ENCODE measurements at places on chromosomes 16 and 17. TPM values are rescaled to one million over a fixed set of nuclear protein-coding genes. Genes with fewer than 3 reads are reported as not detected.

GRCh38 chr16:66713076-66713475, 16.5 kb upstream of the CMTM4 start:
- no peak for DNase-seq

The KRT36 gene
- total RNA-seq, result not detected

DNA sequence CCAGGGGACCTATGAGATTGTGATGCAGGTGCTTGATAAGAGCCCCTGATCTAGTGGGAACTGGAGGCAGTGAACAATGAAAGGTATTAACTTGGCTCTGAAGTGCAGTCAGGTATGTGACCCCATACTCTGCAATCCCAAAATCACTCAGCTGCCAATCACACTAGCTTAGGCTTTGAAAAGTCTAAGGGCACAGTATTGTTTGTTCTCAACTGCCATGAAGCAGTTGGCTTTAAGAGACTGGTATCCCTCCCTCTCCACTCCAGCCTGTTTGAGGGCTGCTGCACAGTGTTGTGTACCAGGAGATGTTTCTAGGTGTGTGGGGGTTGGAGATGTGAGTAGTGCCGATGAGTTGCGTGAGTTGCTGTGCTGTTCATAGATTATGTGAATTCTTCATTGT, 2.4 kb downstream of the YPEL2 start:
- DNase-seq, result no peak

GRCh38 chr17:68456339-68457167, 743 bp downstream of the WIPI1 start:
- DNase-seq, result peak; percentile 87

The TPPP3 gene
- 0.69 TPM for total RNA-seq

- peak; percentile 50 for DNase-seq
Observed at GRCh38 chr16:1991948-1992703, 2.4 kb downstream of the SYNGR3 start.

DNA sequence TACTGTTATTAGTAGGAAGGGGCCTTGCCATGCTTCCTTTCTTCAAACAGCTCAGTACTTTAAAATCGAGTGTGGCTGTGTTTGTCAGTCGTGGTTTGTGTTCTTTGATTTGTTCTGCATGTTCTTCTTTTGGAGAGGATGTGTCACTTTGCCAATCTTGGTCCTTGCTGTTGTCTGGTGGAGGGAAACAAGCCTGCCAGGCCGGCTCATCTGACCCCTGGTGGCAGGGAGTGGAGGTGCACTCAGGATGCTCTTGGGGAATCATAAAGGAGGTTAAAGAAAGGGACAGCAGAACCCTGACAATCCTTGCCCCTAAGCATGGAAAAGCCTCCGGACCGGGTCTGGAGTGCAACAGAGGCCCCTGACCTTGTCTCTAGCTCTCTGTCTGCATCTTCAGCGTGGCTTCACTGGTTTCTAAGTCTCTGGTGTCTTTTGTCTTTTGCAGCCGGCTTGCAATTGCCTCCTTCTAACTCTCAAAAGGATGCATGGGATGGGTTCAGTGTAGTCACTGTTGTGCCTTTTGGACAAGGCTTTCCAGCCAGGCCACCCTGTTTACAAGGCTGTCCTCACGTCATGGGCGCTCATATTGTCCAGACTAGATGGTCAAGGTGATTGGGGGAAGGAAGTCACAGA, 135.8 kb downstream of the WWOX start:
- DNase-seq, result peak; percentile 32

DNA sequence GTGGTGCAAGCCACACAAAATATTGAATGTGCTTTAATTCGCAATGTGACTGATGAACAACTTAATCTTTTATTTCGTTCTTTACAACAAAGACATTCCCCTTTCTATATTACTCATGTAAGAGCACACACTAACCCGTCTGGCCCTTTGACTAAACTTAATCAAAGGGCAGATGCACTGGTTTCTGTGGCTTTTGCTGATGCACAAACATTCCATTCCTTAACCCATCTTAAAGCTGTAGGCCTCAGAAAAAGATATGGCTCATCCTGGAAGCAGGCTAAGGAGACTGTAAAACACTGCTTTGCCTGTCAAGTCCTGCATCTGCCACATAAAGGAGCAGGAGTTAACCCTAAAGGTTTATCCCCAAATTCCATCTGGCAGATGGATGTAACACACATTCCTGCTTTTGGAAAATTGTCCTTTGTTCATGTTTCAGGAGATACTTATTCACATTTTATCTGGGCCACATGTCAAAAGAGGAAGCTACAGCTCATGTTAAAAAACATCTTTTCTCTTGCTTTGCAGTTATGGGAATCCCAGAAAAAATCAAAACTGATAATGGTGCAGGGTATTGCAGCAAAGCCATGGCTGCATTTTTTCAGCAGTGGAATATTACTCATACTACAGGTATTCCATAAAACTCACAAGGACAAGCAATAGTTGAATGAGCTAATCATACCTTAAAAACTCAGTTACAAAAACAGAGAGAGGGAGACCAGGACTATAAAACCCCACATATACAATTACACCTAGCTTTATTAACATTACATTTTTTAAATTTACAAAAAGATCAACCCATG, 137.2 kb downstream of the AHSP start:
- DNase-seq, result peak; percentile 7

GRCh38 chr17:61862105-61862574, 1.2 kb downstream of the BRIP1 start:
- DNase-seq, result peak; percentile 67

Data from M059J (cell line).